NCI-H1436 treated with DMSO at 0.1 percent for 48 hours (cell line): ENCODE measurements at places on chromosomes 11 and 22.

DNA sequence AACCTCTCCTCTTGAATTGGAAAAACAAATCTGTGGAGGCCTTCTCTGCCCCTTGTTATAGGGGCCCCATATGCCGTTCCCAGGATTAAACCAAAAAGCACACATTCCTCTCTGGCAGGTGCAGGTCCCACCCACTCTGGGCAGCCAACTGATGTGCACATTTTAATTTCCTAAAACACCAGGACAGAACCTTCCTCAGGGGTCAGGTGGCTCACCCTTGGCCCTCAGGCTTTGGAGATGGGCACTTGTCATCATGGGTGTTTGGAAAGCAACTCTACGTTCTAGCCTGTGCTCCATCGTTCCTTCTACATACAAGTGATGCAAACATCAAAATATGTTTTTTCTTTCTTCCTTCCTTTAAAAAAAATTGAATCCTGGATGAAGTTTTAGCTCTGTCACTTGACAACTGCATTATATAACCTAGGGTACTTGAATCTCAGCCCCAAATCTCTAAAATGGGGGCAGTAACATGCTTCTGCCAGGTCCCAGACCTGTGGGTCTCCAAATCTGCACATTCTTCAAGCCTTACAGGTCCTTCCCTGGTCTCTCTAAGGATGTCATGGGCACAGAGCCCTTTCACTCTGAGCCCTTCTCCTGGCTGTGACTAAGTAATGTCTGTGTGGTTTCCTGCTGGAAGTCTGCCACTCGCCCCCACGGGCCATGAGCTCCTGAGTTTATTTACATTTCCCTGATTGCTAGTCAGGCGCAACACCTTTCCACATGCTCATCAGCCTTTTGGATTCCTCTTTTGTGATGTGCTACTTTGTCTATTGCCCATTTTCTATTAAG lies 43.8 kb downstream of the KCNQ1OT1 start:
- DNase-seq = no peak

- no peak for DNase-seq
These were observed 169.1 kb downstream of the CADM1 start for GRCh38 chr11:115334932-115335788.

- no peak for DNase-seq
These were observed 180.5 kb upstream of the ZBED5 start for GRCh38 chr11:11038352-11038751.

- DNase-seq = no peak
These were observed 54.2 kb upstream of the SYT9 start for GRCh38 chr11:7197469-7197868.

DNA sequence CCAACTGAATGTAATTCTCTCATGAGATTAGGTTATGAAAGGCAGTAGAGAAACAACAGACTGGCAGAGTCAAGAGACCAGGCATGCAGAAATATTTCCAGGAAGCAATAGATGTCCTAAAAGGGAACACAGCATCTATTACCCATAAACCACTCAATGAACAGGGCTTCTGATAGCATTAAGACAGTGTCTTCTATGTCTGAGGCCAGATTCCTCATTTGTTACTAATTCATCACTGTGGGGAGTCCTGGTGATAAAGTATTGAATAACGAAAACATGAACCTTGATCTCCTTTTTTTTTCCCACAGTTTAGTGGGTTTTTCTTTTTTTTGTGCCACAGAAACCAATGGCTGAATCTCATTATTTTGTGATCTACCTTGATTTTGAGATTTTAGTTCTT lies 339.0 kb downstream of the METTL15 start:
- no peak for DNase-seq

DNA sequence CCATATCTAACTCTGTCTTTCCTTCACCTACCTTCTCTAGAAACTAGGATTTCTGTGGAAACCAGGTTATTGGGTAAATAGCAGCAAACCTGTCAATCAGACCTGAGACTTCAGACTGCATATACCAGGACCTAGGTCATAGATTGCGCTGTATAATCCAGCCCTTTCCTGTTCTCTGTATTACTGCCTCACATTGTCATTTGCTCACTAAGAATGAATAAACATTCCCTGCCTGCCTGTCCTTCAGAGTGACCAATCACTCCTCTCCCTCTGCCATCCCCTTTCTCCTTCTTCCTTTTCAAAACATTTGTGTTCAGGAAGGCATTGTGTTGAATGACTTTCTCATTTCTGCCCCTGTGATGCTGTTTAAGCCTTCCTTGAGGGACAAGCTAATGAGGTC lies 14.1 kb upstream of the FZD4 start:
- no peak for DNase-seq
